ENCODE measurements at places on chromosomes 5 and 9.

- no peak for DNase-seq
These were observed 64.3 kb upstream of the TNC start for GRCh38 chr9:115182264-115182663.

GRCh38 chr9:126128494-126129142 is 198.0 kb upstream of the MVB12B start:
- DNase-seq = no peak

DNA sequence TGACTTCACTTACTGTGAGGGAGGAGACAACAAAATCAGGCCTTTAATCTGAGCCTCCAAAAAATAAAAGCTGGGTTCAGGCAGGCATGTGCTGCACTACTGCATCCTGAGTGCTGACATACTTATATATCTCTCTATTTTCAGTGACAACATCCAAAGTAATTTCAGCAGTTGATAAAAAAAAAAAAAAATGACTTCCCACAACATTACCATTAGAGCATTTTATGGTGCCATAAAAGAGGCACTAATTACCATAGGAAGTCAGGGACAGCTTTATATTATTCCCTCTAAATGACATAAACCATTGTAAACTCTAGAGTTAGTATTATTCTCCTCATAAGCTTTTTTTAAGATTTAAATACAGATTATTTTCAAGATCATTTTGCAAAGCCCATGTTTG is 346.1 kb downstream of the SLCO4C1 start:
- no peak for DNase-seq

DNA sequence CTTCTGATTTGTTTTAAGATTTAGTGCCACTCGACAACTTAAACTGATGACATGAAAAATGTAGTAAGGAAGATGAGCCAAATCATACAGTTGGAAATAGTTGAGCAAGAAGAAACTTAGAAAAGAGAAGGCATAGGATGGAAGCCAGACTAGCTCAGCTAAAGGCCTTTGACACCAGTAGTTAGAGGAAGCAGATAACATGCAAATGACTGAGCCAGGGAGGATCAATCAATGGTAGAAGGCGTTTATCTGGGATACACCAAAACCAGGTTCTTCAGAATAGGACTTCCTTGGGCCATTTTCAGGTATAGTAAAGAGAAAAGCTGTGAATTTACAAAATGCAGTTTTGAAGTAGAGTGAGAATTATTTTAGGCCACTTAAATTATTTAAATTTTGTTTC is 3.2 kb downstream of the TDRD7 start:
- DNase-seq = no peak
